ENCODE measurements at places on chromosomes 6 and 20.

DNA sequence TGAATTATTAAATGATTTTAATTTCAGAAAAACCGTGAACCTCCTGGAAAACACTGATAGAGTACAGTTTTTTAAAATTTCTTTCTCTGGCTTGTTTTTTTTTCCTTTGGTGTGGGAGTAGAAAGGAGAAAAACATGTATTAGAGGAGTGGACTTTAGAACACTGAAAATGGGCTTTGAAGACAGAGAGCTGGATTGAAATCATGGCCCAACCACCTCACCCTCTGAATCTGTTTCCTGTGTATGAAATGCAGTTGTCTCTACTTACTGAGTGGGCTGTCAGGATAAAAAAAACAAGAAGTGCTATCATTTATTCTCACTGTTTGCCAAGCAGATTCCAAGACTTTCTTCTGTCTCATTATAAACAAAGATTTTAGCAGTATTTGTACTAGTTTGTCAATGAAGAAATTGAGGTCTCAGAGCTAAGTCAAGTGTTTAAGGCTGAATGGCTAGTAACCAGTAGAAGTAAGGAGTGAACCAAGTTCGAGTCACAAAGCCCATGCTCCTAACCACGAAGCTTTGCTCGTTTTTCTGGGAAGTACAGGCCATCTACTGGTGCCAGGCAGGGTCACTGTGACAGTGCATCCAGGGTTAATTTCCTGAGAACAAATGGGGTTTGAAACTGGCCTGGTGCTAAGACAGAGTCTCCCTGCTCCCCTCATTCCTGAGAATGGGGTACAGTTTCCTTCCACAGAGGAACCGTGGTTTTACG is 256.4 kb downstream of the TMEM242 start:
- DNase-seq = no peak

DNA sequence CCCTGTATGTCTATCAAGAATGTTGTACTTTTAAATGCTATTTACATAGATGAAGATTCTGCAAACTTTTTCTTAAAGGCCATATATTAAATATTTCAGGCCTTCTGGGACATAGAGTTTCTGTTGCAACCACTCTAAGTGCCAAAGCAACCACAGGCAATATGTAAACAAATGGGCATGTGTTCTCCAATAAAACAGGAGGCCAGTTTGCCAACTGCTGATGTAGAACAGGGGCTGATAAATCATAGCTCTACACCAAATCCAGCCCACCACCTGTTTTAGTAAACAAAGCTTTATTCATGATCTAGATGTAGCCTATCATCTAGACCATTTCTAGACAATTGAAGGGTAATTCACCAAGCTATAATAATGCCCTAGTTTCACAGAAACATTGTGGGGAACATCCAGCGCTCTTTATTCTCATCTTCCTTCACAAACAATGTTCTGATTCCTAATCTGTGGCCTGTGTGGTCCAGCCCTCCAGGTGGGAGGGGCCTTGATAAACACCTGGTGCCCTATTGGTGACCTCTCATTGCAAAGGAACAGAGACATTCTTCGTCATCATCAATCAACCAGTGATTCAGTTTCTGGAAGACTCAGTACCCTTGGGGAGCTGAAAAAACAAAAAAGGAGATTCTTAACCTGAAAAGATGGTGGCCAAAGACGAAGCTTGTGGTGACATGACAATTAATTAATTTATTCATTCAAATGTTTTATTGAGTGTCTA is 80.2 kb downstream of the PREP start:
- DNase-seq = no peak

- no peak for DNase-seq
These were observed 370.3 kb upstream of the JARID2 start for GRCh38 chr6:14875481-14876063.

- DNase-seq = no peak
These were observed 188.1 kb downstream of the UBE3D start for GRCh38 chr6:82877213-82878195.

DNA sequence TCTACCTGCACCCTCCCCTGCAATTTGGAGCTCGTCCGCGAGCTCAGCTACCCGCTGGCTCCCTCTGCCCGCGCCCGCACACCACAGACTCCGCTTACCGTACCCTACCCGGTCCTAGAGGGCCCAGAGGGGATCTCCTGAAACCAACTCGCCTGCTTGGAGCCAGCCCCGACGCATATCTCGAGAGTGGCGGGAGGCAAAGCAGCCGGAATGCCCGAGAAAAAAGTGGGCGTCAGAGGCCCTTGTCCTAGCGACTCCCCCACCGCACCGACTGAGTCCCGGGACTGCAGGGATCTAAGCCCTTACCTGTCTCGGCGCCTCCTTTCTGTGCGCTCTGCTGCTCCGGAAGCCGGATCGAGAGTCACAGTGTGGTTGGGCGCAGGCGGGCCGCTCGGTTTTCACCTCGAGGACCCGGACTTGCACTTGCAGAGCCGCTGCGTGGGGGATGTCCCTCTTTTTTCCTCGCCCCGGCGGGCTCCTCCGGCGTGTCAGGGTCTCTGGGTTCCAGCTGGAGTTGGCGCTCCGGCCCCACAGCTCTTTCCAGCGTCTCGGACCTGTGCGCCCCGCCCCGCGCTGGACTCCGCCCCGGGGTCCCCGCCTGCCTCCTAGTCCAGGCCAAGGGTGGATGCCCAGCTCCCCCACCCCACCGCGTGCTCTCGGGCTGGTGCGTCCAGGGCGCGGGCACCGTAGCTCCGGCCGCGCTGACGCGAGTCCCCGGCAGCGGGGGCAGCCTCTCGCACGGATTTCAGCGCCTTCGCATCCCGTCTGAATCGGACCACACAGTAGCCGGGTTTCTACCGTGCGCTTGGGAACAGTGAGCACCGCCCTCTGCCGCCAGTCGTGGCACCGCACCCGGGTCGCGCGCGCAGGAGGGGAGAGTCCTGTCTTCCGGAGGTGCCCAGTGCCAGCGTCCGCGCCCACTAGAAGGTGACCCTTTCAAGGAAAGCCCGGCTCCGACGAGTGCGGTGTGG is at the start of gene PROKR2:
Gene PROKR2, minus strand, starts transcription at position 767 of the 971 bp plus-strand sequence. CDS start 2,585 bp downstream, outside the sequence.
- no peak for DNase-seq

DNA sequence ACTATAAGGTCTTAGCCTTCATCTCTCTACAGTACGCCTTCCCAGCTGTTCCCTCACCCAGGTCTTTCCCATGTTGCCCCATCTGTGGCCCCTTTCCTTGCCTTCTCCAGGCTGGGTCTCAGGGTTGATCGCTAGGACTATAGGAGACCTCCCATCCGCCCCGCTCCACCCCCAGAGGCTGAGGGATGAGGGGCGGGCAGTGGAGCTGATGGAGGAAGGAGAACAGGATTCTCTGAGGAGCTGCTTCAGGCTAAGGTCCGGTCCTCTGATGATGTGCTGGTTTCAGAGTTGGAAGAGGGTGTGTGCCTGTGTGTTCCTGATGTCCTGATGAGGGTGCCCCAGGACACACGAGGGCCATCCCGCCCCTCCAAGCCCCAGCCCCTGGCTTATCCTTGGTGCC is 154.8 kb upstream of the QKI start:
- no peak for DNase-seq

DNA sequence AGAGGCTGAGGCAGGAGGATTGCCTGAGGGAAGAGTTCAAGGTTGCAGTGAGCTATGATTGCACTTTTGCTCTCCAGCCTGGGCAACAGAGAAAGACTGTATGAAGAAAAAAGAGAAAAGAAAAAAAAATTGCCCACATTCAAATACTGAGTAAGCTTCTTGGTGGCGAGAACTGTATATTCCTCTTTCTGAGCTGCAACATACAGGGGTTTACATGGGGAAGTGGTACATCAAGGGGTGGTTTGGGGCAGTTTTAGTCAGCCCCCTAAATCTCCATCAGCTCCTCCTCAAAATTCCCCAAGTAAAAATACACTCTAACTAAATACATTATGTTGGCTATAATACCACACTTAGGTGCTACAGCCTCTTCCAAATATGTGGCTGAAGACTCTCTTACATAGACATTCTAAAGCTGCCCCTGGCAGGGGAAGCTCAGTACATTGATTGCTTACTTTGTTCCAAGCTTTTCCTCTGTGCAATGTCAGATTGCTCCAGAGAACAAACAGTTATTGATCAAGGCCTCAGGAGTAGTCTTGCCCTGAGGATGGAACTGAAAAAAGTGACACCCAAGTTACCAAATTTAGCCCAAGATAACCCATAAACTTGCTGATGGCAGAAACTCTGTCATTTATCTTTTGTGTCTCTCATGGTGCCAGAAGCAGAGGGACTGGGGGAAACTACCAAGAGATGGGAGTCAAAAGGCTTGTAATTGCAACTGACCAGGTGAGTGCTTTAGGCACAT is 107.4 kb upstream of the RIPOR2 start:
- DNase-seq = no peak

DNA sequence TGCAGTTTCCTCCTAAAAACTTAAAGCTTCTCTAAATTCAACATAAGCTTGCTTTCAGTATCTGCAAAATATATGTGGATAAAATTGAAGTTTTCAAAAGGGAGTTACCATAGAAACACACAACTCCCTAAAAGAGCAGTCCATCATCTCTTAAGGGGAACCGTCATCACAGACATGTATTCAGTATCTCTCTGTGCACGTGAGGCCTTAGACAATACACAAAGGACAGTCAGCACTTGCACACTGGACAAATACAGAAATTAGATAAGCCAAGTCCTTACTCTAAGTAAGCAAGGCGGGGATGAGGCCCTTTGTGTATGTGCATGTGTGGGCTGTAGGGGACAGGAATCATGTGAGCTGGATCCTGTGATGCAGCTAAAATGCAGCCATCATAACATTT is 136.6 kb downstream of the BACH2 start:
- DNase-seq = no peak

DNA sequence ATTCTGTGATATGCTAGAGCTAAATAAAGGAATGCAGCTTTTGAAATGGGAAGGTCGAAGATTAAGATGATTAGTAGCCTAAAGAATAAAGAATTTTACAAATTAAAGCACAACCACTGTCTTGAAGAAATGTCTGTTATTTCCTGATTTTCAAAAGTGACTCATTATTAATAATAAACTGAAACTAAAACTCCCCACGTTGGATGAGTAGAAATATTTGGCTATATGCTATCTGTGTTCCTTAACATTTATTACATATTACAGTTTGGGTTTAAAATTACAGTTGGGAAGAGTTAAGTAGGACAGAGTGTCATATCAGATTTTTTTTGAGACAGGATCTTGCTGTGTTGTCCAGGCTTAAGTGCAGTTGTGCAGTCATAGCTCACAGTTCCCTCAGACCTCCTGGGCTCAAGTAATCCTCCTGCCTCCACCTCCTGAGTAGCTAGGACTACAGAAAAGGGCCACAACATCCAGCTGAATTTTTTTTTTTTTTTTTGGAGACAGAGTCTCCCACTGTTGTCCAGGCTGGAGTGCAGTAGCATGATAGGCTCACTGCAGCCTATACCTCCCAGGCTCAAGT is 47.1 kb downstream of the AKIRIN2 start:
- no peak for DNase-seq

- DNase-seq = no peak
These were observed 128.1 kb downstream of the FYN start for GRCh38 chr6:111745186-111745585.

GRCh38 chr20:3828798-3829197 is 8.5 kb downstream of the AP5S1 start:
- no peak for DNase-seq

GRCh38 chr6:36431197-36431596 is 11.5 kb downstream of the PXT1 start:
- no peak for DNase-seq

DNA sequence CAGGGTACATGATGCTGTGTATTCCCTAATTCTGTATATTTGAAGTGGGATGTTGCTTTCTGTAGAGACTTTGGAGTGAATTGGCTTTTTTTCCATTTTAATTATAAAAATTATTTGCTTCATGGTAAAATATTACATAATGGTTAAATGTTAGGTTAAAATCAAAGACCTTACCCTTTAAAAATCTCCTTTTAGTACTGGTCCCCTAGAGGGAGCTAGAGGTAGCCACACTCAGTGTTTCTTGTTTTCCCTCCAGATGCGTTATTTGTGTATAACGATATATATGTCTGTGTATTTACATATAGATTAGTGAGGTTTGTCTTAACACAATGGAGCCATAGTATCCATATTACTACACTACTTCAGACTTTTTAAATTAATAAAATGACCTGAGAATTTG is 146.7 kb downstream of the PLCB4 start:
- no peak for DNase-seq

GRCh38 chr20:3161316-3162079 is 1.8 kb upstream of the FASTKD5 start:
- no peak for DNase-seq

- no peak for DNase-seq
These were observed 79.8 kb upstream of the LOC128125822 start for GRCh38 chr6:63492476-63492875.

GRCh38 chr6:125310994-125311649 is 9.4 kb upstream of the HDDC2 start:
- DNase-seq = no peak

GRCh38 chr20:47041396-47041899 is 146.8 kb downstream of the EYA2 start:
- no peak for DNase-seq

DNA sequence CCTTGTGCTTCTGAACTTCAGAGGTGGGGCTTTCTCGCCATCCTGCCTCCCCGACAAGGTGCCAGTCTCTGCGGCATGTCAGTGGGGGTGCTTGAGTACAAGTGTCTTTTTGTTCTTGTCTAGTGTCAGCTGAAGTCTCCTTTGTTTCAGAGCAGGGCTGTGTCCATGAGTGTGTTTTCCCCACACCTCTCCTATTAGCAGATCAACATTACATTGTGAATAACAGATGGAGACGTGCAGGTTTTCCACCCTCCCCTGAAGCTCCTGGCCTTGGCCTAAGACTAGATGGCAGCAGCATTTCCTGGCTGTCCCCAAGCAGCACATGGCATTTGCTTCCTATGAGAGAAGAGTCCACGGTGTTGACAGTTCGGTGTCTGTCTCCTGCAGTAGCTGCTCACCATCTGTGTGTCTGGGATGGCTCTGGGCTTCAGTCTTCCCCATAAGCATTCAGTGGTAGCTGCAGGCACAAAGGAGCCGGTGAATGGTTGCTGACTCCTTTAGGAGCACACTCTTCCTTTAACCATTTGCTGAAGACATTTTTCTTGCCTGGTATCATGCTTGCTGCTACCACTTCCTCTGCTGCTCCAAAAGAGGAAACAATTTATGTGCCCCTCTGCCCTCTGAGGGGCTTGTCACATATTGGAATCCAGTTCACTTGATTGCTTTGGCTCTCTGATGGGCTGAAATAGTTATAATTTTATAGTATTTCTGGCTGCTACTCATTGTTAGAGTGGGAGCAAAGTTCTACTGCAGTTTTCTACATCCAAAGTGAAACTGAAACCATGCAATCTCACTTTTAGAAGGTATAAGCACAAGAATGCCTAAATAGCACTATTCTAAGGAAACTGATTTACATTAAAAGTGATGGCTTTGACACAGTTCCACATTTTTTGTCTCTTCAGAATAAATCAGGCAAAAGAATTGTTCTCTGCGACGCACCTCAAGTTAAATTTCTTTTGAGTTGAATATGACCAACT is 913.0 kb downstream of the C6orf118 start:
- no peak for DNase-seq

- no peak for DNase-seq
These were observed 27.9 kb downstream of the TCF15 start for GRCh38 chr20:582204-582603.

- DNase-seq = no peak
These were observed 1.8 kb downstream of the RPL10A start for GRCh38 chr6:35469751-35470662.

- no peak for DNase-seq
These were observed 179.9 kb upstream of the JAG1 start for GRCh38 chr20:10853731-10854130.

GRCh38 chr6:111871207-111871606 is 2.0 kb downstream of the FYN start:
- no peak for DNase-seq

- no peak for DNase-seq
These were observed 4.0 kb upstream of the FAM110A start for GRCh38 chr20:829551-829950.

Measured in type B pancreatic cell (in vitro differentiated cells).